ENCODE measurements at places on chromosomes 3 and 15.

GRCh38 chr15:58147171-58147611 lies 9.0 kb downstream of the AQP9 start:
- H3K4me3 ChIP-seq, result no peak overlapping the region
- no peaks in the 10 kb centered on the region for H3K4me1 ChIP-seq
- H3K36me3 ChIP-seq, result no peaks in the 10 kb centered on the region
- no peaks in the 10 kb centered on the region for H3K27me3 ChIP-seq
- no peak overlapping the region for H3K27ac ChIP-seq
- DNase-seq, result no peak

GRCh38 chr15:25060472-25060803 lies 105.7 kb downstream of the SNRPN start:
- H3K4me3 ChIP-seq, result no peak overlapping the region
- peak; percentile 67 for DNase-seq
- H3K27ac ChIP-seq, result no peak overlapping the region
- no peaks in the 10 kb centered on the region for H3K27me3 ChIP-seq
- no peaks in the 10 kb centered on the region for H3K4me1 ChIP-seq

GRCh38 chr3:98027085-98027446 lies 8.0 kb downstream of the GABRR3 start:
- no peaks in the 10 kb centered on the region for H3K4me1 ChIP-seq
- DNase-seq, result no peak
- no peaks in the 10 kb centered on the region for H3K36me3 ChIP-seq
- H3K4me3 ChIP-seq, result no peak overlapping the region

- H3K4me1 ChIP-seq, result no peaks in the 10 kb centered on the region
- no peak overlapping the region for H3K4me3 ChIP-seq
- DNase-seq, result no peak
- no peak overlapping the region for H3K27ac ChIP-seq
Measured at GRCh38 chr15:92184679-92185230, 208.9 kb upstream of the ST8SIA2 start.

GRCh38 chr15:69559440-69560190 lies 107.0 kb downstream of the RPLP1 start:
- no peaks in the 10 kb centered on the region for H3K36me3 ChIP-seq
- peaks cover 14% of the 10 kb centered on the region for H3K4me1 ChIP-seq
- H3K27ac ChIP-seq, result no peak overlapping the region
- H3K27me3 ChIP-seq, result no peaks in the 10 kb centered on the region
- DNase-seq, result no peak

DNA sequence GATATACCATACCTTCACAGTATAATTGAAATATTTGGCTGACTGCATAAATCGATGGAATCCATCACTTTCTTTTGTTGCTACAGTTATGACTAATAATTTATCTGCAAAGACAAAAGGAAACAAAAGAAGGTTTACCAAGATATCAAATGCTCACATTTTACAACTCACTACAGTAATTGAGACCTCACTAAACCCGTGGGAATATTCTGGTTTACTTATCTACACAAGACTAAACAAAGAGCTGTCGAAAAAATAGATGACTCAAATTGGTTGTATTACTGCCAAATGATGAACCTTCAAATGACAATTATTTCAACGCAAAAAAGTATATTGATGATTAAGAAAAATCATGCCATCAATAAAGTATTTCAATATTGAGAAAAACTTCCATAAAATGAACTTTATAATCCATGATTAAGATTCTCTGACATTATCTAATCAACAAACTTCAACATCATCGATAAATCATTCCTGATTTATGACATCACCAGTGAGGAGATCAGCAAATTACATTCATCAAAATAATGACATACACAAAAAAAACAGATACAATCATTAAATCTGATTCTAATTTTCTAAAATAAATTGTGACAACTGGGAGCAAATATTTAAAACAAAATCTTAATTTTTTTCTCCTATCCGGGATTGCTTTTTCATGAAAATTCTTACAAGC lies 36.7 kb downstream of the PLOD2 start:
- DNase-seq, result no peak
- H3K36me3 ChIP-seq, result no peaks in the 10 kb centered on the region
- H3K4me3 ChIP-seq, result no peak overlapping the region

- no peaks in the 10 kb centered on the region for H3K27me3 ChIP-seq
- no peaks in the 10 kb centered on the region for H3K36me3 ChIP-seq
- DNase-seq, result no peak
- no peaks in the 10 kb centered on the region for H3K4me1 ChIP-seq
Measured at GRCh38 chr3:18216996-18217395, 208.1 kb downstream of the SATB1 start.

DNA sequence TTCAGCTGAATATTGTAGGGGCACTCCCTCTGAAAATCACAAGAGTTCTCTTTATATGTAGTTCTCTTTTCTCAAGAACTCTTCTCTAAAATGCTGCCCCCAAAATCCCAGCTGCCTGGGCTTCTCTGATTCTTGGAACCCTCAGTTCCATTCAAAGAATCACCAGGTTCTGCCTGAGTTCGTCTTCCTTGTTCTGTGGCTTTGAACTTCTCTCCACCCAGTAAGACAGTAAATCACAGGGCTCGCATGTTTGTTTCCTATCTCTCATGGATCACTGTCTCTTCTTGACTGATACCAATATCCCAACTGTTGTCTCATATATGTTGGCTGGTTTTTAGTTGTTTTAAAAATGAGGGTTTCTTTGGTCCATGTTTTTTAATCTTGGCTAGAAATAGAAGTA lies 359.5 kb upstream of the CBLB start:
- no peaks in the 10 kb centered on the region for H3K27me3 ChIP-seq
- H3K4me1 ChIP-seq, result no peaks in the 10 kb centered on the region
- no peak for DNase-seq
- no peak overlapping the region for H3K4me3 ChIP-seq

GRCh38 chr15:76846782-76847181 lies 58.4 kb downstream of the SCAPER start:
- H3K4me1 ChIP-seq, result peaks cover 6% of the 10 kb centered on the region
- no peak for DNase-seq
- H3K36me3 ChIP-seq, result peaks cover 10% of the 10 kb centered on the region
- H3K4me3 ChIP-seq, result no peak overlapping the region
- H3K27me3 ChIP-seq, result no peaks in the 10 kb centered on the region
- H3K27ac ChIP-seq, result no peak overlapping the region

GRCh38 chr15:31207246-31207645 lies 105.7 kb upstream of the TRPM1 start:
- no peaks in the 10 kb centered on the region for H3K27me3 ChIP-seq
- DNase-seq, result no peak
- H3K4me1 ChIP-seq, result no peaks in the 10 kb centered on the region
- H3K4me3 ChIP-seq, result no peak overlapping the region

GRCh38 chr3:72191209-72191960 lies 406.4 kb upstream of the PROK2 start:
- no peak for DNase-seq
- H3K4me3 ChIP-seq, result no peak overlapping the region
- H3K36me3 ChIP-seq, result no peaks in the 10 kb centered on the region
- no peak overlapping the region for H3K27ac ChIP-seq
- no peaks in the 10 kb centered on the region for H3K4me1 ChIP-seq

- no peak for DNase-seq
- H3K27me3 ChIP-seq, result no peaks in the 10 kb centered on the region
- no peak overlapping the region for H3K27ac ChIP-seq
Measured at GRCh38 chr3:171314341-171314740, 145.9 kb downstream of the TNIK start.

- no peak overlapping the region for H3K4me3 ChIP-seq
- H3K27ac ChIP-seq, result no peak overlapping the region
- H3K36me3 ChIP-seq, result no peaks in the 10 kb centered on the region
- no peak for DNase-seq
Measured at GRCh38 chr3:127488141-127488672, 102.3 kb downstream of the TPRA1 start.

DNA sequence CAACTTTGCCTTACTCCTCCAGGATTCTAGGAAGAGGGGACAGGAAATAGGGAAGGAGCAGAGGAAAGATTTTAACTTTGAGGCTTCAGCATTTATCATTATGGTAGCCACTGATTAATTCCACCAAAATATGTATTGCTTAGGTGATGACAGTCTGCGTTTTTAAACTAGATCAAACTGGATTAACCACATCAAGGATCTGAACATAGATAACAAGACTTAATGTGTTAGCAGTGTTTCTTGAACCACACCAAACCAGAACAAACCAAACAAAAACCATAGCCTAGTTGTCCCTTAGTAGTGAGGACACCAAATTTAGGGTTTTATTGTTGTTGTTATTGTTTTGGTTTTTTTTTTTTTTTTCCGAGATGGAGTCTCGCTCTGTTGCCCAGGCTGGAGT lies 113.5 kb upstream of the LMOD3 start:
- H3K27me3 ChIP-seq, result no peaks in the 10 kb centered on the region
- no peaks in the 10 kb centered on the region for H3K36me3 ChIP-seq
- DNase-seq, result no peak
- no peak overlapping the region for H3K4me3 ChIP-seq
- no peak overlapping the region for H3K27ac ChIP-seq

DNA sequence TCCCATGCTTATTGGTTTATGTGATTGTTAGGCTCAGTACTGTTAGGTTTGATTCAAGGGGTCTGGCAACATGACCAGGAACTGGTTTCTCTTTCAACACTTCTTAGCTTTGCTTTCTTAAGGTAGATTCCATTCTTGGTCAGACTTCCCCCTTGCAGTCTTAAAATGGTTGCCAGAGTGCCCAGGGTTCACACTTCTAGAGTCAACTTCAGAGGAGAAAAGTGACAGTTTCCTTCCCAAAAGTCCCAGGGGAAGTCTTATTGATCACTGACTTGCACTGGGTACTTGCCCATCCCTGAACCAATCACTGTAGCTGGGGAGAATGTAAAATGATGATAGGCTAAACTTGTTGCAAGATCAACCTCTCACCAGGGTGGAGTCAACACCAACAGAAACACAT lies 14.1 kb downstream of the MGLL start:
- no peak for DNase-seq
- H3K4me3 ChIP-seq, result no peak overlapping the region
- no peak overlapping the region for H3K27ac ChIP-seq
- H3K27me3 ChIP-seq, result no peaks in the 10 kb centered on the region
- no peaks in the 10 kb centered on the region for H3K36me3 ChIP-seq

- no peak for DNase-seq
- peak overlapping the region; percentile 45 for H3K4me3 ChIP-seq
- peaks cover 7% of the 10 kb centered on the region for H3K4me1 ChIP-seq
- H3K36me3 ChIP-seq, result no peaks in the 10 kb centered on the region
Measured at GRCh38 chr3:115512565-115513415, 110.5 kb upstream of the GAP43 start.
